ENCODE measurements at places on chromosomes 13 and 19.

- DNase-seq, result no peak
Measured at GRCh38 chr13:46963904-46964303, 67.1 kb upstream of the HTR2A start.

- no peak for DNase-seq
Measured at GRCh38 chr19:51793994-51794393, 963 bp upstream of the FPR3 start.

DNA sequence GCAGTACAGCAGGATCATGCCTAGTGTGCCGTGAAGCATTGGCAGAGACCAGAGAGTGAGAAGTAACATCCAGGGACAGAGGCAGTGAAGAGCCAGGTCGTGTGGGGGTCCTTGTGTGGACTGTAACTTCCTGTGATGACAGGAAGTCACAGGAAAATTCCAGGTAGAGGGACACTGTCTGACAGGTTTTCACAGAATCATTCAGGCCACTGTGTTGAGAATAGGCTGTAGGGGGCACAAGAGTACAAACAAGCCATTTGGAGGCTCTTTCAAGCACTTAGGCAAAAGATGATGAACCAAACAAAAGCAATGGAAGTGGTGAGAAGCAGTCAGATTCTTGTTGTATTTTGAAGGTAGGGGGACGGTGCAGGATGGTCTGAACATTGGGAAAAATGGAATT, 46.4 kb downstream of the N4BP2L1 start:
- no peak for DNase-seq

- no peak for DNase-seq
Measured at GRCh38 chr19:51157265-51157664, 15.2 kb downstream of the SIGLEC7 start.

DNA sequence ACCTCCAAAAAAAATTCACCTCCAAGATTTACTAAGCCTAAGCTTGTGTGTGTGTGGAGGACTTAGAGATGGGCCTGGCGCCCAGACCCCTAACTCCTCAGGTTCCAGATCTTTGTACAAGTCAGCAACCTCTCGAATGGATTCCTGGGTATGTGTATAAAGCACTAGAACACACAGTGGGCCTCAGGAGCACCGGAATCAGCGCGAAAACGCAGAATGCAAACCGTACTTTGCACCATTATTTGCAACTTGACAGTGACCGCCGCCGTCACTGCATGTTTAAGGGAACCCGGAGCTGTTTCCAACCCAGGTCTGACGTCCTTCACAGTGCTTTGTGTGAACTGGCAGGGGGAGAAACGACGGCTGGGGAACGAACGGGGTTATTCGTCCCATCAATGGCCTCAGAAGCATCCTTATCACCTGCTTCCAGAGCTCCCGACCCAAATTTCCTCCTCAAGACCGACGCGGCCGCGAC, 688 bp downstream of the ZNF606 start:
- DNase-seq, result no peak

GRCh38 chr13:103517066-103517767, 451.0 kb upstream of the SLC10A2 start:
- DNase-seq, result no peak

DNA sequence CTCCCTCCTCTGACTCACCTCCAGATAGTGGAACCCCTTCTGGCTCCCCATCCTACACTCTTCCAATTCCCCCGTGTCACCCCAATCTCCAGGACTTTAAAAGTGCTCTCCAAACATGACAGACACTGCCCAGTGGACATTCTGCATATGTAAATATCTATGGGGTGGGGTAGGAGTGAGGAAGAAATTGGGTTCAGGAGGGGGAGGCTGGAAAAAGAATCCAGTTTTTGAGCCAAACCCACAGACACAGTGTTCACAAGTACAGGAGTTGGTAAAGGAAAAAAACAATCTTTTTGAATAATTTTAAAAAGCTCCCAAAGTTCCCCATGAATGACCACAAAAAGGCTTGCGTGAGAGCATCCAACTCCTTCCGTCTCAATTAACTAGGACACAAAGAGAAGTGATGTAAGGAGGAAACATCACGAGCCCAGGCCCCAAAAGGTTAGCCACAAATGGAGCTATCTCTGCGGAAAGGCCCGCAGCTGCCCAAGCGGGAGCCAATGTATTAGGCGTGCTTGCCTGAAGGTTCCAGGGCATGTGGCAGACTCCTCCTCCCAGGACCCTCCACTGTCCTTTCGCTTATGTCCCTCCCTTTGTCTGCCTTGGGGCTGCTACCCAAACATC, 18.0 kb downstream of the ZC3H4 start:
- no peak for DNase-seq

DNA sequence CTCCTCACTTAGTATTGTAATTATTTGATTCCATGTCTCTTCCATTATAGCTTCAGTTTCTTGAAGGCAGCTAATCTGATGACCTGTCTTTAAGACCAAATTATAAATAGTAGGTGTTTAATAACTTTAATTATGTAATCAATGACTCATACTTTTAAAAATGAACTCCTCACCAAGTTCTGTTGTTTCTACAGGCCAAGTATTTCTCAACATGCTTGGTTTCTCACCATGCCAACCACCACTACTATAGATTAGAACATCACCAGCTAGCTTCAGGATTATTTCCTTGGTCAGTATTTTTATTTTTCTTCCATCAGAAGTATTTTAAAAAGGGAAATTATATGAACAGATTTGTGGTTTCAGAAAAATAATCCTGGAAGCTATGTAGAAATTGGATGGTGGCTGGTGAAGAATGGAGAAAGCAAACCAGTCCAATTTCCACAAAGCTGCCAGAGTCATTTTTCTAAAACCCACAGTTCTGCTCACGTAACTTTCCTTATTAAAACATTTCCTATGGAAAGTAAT, 237.7 kb upstream of the DACH1 start:
- no peak for DNase-seq

- DNase-seq, result no peak
Measured at GRCh38 chr19:31502536-31503170, 153.4 kb upstream of the TSHZ3 start.

GRCh38 chr19:938233-938923, 12.5 kb downstream of the ARID3A start:
- DNase-seq, result no peak

DNA sequence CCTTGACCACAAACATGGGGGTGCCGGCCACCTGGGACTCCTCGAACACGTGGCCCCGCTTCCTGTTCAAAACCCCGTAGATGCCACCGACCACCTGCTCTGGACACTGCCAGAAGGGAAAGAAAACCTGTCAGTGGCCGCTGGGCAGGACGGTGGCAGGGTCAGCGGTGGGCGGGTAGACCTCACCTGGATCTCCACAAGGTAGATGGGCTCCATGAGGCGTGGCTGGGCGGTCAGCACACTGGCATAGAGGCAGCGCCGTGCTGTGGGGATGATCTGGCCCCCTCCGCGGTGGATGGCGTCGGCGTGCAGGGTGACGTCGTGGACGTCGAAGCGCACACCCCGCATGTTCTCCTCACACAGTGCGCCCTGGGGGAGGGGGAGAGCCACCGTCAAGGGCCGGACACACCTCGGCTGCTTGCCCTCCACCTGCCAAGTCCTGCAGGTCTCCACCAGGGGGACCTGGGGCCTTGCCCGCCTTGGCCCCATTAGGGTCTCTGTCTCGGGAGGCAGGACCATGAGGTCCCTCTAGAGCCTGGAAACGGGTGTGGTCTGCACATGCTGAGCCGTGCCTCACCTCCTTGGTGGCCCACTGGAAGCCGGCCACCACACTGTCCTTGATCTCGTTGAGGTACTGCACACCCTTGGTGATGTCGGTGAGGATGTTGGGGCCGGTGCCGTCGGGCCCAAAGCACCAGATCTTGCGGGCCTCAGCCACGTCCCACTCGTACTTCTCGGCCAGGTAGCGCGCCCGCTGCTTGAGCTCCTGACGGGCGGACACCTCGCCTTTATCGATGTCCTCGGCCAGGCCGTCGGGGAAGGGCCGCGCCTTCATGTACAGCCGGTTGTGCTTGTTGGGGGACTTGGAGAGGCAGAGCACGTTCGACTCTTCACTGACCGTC, 6.6 kb upstream of the DAPK3 start:
- peak; percentile 18 for DNase-seq

- DNase-seq, result no peak
Measured at GRCh38 chr13:79749984-79750551, 269.1 kb downstream of the NDFIP2 start.

GRCh38 chr13:103140001-103140671, 73.9 kb upstream of the SLC10A2 start:
- DNase-seq, result no peak

DNA sequence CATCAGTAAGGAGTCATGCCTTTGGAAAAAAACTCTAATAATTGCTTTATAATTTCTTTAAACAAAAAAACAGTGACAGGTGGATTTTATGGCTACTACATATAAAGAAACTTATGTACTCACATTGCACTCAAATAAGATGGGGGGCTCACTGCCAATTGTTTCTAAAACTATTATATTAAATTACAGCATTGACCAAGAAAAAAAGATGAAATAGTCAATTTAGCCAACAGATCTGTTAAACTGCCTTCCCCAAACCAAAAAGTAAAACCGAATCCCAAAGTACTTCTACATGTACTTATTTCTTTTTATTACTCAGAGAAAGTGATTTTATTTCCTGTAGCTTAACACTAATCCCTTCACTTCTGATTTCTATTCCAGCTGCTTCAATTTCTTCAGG, 716.8 kb upstream of the SLITRK5 start:
- no peak for DNase-seq

DNA sequence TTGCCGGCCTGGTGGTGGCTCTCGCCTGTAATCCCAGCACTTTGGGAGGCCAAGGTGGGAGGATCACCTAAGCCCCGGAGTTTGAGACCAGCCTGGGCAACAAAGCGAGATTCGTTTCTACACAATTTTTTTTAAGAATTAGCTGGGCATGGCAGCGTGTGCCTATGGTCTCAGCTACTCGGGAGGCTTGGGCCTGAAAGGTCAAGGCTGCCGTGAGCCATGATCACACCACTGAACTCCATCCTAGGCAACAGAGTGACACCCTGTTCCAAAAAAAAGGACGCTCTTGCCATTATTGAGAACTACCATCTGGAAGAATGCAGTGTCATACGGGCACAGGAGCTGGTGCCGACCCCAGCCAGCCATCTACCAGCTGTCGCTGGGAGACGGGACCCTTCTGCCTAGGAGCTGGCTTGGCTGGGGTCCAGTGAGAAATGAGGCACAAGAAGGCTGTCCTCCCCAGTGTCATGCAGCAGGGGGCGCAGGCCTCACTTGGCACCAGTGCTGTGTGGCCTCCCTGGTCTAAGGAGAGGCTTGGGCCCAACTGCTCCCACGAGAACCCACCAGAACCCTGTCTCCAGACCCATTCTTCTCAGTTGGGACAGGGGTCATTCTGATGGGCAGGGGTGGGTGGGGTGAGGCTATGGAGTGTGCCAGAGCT, 12.2 kb upstream of the RELB start:
- peak; percentile 50 for DNase-seq

- no peak for DNase-seq
Measured at GRCh38 chr19:40281381-40282208, 3.5 kb downstream of the AKT2 start.

GRCh38 chr13:86563308-86563707, 764.1 kb upstream of the SLITRK6 start:
- no peak for DNase-seq

- DNase-seq, result no peak
Measured at GRCh38 chr13:82701020-82701419, 1181.3 kb downstream of the SLITRK1 start.

GRCh38 chr13:39971526-39971925, 316.1 kb downstream of the COG6 start:
- DNase-seq, result no peak

DNA sequence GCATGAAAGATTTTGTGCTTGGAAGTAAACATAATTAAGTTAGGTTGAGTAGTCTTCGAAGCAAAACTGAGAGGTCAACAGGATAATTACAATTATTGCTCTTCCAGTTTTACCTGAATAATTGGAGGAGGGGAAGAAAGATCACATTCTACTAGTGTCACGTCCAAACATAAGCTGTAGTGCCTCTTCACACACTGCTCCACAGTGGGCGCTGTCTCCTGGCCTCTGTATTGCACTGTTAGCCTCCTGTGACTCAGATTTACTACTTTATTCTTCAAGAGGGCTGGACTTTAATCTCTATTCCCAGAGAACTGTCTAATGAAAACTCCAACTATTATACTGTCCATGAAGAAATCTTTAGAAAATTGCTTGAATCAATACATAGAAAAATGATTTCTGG, 62.9 kb downstream of the TRPC4 start:
- no peak for DNase-seq

GRCh38 chr19:13993590-13994300, 12.4 kb downstream of the RFX1 start:
- DNase-seq, result no peak

- DNase-seq, result no peak
Measured at GRCh38 chr13:69600811-69601210, 506.8 kb upstream of the ATXN8OS start.

DNA sequence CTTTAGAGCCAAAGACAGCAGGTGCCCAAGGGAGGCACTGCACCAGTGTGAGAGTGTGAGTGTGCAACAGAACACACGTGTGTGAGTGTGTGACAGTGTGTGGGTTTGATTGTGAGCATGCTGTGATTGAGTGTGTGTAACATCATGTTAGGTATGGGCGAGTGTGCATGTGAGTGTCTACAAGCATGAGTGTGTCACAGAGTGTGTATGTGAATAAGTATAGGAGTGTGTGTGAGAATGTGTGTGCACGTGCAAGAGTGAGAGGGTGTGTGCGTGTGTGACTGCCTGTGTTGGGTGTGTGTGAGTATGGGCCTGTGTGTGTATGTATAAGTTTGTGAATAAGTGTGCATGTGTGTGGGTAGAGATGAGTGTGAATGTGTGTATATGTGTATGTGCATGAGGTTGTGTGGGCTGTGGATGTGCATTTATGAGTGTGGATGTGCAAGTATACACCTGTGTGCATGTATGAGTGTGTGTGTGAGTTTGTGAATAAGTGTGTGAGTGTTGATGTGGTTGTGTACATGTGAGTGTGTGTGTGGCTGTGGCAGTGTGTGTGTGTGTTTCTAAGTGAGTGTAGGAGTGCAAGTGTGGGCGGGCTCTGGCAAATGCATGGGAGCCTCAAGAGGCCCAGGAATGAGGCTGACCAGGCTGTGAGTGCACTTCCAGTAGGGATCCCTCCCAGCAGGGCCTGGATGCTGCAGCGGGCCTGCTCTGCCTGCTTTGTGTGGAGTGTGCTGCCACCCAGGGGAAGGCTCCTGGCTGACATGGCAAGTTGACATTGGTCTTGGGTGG, 198.4 kb downstream of the COL4A1 start:
- no peak for DNase-seq
